ENCODE measurements at places on chromosomes 4 and X. TPM values are rescaled to one million over a fixed set of nuclear protein-coding genes. Genes with fewer than 3 reads are reported as not detected.
A peak's percentile ranks its signal among the peaks of the same experiment; 100 is the strongest.

DNA sequence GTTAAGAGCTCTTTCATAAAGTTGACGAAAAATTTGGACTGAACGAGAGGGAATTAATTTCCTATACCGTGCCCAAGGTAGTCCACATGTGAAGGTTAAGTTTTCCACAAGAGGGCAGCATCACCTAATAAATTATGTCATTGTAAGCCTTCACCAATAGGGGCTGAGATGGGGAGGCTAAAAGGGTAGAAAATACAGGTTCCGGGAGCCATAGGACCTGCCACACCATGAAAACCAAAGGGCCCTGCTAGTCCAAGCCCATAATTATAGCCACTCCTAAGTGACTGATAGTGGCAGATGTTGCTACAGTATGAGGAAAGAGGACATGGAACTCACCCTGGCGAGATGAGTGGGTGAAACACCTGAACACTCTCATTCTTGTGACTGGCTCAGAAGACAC lies 122.2 kb downstream of the SHROOM4 start:
- no peaks in the 10 kb centered on the region for H3K36me3 ChIP-seq
- H3K4me1 ChIP-seq = no peaks in the 10 kb centered on the region
- peak; percentile 35 for DNase-seq
- H3K27ac ChIP-seq = no peak overlapping the region

- H3K36me3 ChIP-seq = no peaks in the 10 kb centered on the region
- no peaks in the 10 kb centered on the region for H3K27me3 ChIP-seq
- DNase-seq = no peak
- H3K27ac ChIP-seq = no peak overlapping the region
- H3K4me3 ChIP-seq = no peak overlapping the region
These were observed 332.7 kb downstream of the MID1IP1 start for GRCh38 chrX:39133971-39134370.

DNA sequence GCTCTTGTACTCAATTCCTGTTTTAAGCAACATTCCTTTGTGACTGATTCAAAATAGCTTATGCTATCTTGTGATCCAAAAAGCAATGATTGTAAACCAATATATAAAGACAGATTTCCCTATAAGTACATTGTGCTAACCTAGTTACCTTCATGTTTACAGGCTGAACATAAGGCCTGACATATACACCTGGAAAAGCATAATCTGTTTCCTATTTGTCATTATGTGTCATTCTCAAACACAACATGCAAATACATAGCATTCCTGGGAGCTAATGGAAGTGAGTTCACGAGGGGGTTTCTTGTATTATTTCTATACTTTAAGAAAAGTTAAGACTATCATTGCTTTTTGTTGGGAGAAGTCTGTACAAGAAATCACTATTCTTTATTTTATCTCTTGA lies 638.1 kb upstream of the AGA start:
- no peak for DNase-seq
- no peaks in the 10 kb centered on the region for H3K27me3 ChIP-seq
- no peaks in the 10 kb centered on the region for H3K36me3 ChIP-seq
- H3K27ac ChIP-seq = no peak overlapping the region
- H3K4me3 ChIP-seq = no peak overlapping the region

- no peak overlapping the region for H3K4me3 ChIP-seq
- H3K27ac ChIP-seq = no peak overlapping the region
- H3K4me1 ChIP-seq = no peaks in the 10 kb centered on the region
These were observed 73.5 kb upstream of the EMCN start for GRCh38 chr4:100591161-100591876.

DNA sequence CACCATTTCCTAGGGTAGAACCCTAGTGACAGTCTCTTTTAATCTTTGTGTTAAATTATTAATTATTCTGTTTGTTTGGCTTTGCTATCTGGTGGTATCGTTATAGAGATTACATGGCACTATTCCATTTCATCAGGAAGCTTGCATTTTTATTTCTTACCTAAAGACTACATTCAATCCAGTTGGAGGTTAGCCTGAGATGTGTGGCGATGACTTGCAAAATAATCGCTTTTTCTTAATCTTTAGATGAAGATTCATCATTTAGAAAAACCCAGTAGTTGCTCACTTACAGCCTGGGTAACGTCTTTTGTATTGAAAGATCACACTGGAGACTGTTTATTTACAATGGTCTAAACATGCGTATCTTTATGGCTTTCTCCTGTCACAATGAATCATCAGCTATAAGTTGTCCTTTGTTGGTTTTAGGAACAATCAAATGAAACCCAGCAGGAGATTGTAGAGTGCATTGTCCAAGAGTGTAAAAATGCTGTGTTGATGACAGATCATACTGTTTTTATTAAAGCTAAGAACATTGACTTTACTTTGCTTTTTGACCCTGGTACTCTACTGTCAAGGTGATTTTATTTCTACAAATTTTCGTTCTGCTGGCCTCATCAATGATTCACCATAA lies 281.7 kb upstream of the PITX2 start:
- no peaks in the 10 kb centered on the region for H3K36me3 ChIP-seq
- H3K27ac ChIP-seq = no peak overlapping the region
- H3K27me3 ChIP-seq = no peaks in the 10 kb centered on the region
- no peak overlapping the region for H3K4me3 ChIP-seq
- no peaks in the 10 kb centered on the region for H3K4me1 ChIP-seq
- DNase-seq = no peak

- H3K36me3 ChIP-seq = no peaks in the 10 kb centered on the region
- H3K4me1 ChIP-seq = no peaks in the 10 kb centered on the region
- DNase-seq = no peak
- H3K4me3 ChIP-seq = no peak overlapping the region
- H3K27me3 ChIP-seq = no peaks in the 10 kb centered on the region
These were observed 34.6 kb upstream of the PRRG1 start for GRCh38 chrX:37314531-37314930.

DNA sequence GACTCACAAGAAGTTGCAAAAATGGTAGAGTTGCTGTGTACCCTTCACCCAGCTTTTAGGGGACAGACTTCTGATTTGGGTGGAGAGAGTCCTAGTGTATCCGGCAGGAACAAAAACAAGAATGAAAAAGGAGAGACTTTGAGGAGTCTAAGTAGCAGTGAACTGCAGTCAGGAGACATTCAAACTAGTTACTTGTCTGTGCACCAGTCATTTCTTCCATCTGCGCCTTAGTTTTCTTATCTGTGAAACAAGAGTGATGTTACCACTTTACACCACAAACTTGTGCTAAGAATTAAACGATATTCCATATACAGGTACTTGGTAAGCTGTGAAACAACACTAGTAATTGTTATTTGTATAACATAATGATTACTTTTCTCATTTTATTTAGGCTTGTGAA lies 47.3 kb downstream of the SH2D1A start:
- DNase-seq = no peak
- peaks cover 10% of the 10 kb centered on the region for H3K4me1 ChIP-seq
- no peak overlapping the region for H3K27ac ChIP-seq
- H3K27me3 ChIP-seq = no peaks in the 10 kb centered on the region
- H3K4me3 ChIP-seq = no peak overlapping the region

DNA sequence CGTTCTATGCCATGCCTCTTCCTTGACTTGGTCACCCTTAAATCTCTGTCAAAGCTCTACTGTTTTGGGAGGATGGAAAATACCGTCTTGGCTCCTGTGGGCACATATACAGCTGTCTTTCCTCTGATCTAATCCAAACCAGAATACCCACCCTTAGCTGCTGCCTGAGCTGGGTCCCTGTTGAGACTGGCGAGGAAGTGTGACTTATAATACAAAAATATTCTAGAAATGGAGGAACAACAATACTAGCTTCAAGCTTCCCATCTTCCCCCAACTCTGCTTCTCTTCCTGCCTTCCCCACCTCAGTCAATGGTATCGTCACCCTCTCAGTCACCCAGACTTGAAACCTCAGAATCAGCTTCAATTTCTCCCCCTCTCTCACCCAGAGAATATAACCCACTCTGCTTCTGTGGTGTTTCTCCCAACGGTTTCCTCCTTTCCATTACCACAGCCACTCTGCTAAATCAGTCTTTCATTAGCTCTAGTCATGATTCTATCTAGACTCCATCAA lies 599 bp upstream of the IL2RG start:
- DNase-seq = no peak
- H3K27me3 ChIP-seq = no peaks in the 10 kb centered on the region
- peaks cover 57% of the 10 kb centered on the region for H3K4me1 ChIP-seq
- peak overlapping the region; percentile 99 for H3K27ac ChIP-seq
- H3K36me3 ChIP-seq = peaks cover 15% of the 10 kb centered on the region

DNA sequence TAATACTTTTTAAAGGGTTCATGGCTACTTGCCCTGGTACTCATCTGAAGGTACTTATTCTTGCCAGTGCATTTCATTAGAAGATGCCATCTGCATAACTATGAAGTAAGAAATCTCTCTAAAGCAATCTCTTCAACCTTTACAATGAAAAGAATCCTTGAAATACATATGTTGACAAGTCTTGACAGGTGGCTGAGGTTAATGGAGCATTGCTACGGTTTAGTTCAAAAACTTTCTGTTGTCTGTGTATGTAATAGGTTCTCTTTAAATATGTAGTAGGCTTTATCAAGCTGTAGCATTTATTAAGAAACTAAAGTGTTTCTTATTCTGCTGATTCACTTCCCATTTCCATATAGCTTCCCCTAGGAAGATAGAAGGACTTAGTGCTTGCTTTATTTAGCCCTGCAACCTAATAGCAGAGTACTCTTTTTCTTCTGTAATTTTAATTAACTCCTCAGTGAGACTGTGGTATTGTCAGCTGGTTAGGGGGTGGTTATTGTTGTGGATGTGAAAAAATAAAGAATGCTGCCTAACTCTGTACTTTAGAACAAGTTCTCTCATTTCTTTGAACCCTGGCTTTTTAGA lies 39.3 kb downstream of the SLAIN2 start:
- no peak overlapping the region for H3K27ac ChIP-seq
- no peak for DNase-seq
- no peaks in the 10 kb centered on the region for H3K27me3 ChIP-seq
- no peak overlapping the region for H3K4me3 ChIP-seq
- no peaks in the 10 kb centered on the region for H3K4me1 ChIP-seq
- peaks cover 59% of the 10 kb centered on the region for H3K36me3 ChIP-seq

DNA sequence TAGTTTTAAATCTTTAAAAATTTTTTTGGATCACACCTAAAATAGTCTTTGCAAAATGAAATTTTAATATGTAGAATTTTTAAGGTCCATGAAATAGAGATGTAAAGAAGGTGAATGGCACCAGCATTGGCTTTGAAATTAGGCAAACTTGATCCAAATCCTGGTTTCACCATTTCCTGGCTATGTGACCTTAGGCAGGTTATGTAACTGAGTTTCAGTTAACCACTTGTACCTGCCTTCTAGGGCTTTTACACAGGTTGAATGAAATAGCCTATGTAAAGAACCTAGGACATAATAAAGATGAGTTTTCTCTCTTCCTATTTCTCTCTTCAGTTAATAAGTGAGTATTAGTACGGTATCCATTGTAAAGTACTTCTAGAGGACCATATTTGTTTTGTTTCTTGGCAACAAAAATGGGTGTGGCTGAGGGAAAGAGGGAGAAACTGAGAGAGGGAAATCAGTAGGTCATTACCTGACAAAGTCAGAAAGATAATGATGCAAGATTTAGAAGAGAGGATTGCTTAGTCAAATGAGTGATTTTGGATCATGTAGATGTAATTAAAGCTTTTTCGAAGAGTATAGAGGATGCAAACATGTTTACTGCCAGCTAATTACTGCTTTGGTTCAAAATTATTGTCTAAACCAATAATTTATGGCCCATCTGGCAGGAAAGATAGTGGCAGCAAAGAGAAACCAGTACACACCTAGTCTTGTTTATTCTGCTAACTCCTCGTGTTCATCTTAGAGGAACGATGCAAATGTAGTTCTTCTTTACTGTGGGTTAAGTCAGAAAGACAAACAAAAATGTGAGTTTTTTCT lies 81.9 kb downstream of the PDLIM5 start:
- H3K27me3 ChIP-seq = no peaks in the 10 kb centered on the region

DNA sequence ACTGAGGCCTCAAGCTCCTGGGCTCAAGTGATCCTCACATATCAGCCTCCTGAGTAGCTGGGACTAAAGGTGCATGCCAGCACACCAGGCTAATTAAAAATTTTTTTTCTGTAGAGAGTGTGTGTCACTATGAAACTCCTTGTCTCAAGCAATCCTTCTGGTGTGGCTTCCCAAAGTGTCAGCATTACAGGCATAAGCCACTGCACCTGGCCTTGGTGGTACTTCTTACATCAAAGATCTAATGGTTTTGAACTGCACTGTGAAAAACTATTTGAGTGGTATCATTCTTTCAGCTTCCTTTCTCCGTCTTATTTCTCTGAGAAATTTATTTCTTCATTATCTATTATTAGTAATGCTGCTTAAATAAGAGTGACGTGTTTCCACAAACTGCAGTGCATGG lies 98.5 kb downstream of the UNC5C start:
- no peaks in the 10 kb centered on the region for H3K27me3 ChIP-seq
- H3K27ac ChIP-seq = no peak overlapping the region

DNA sequence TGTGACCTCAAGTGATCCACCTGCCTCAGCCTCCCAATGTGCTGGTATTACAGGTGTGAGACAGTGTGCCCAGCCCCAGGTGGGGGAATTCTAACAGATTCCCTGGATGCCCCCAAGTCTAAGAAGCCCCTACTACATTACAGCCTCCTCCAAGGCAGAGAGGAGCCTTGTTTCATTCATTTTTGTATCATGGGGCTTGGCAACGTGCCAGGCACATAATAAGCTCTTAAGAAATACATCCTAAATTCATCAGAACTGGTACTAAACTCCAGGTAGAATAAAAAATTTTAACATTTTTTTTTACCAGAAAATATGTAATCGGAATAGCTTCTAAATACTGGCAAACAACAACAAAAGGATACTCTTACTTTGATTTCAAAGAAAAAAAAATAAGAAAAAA lies 127.1 kb downstream of the CHIC2 start:
- DNase-seq = no peak
- H3K36me3 ChIP-seq = no peaks in the 10 kb centered on the region
- no peak overlapping the region for H3K27ac ChIP-seq
- no peak overlapping the region for H3K4me3 ChIP-seq

DNA sequence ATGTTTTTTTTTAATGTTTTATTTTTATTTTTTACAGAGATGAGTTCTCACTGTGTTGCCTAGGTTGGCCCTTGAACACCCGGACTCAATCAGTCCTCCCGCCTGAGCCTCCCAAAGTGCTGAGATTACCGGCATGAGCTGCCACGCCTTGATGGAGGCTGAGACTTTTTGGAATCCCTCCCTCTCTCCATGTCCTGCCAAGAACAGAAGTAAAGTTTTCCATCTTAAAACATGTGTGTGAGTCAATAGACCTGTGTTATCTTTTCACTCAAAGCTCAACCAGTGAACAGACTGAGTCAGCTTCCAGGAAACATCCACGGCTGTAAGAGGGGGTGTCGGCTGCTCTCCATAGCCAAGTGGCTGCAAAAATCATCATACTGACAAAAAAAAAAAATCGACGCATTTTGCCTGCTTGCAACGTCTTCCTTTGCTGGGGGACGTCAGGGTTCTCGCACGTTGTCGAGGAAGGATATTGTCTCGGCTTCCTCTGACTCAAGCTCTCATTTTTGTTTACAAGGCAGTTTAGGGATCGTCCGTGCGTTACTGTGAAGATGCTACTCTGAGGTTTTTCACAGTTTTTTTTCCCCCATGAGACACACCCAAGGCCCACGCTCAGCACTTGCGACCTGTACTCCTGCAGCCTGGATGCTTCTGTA lies 10.0 kb upstream of the ASMTL start:
- H3K27ac ChIP-seq = peak overlapping the region; percentile 70
- H3K4me1 ChIP-seq = peaks cover 37% of the 10 kb centered on the region
- peak overlapping the region; percentile 26 for H3K4me3 ChIP-seq

- H3K4me1 ChIP-seq = no peaks in the 10 kb centered on the region
- no peaks in the 10 kb centered on the region for H3K27me3 ChIP-seq
- DNase-seq = no peak
These were observed 68.1 kb downstream of the HPF1 start for GRCh38 chr4:169689681-169690080.

TET2 gene
- 53.2 TPM for total RNA-seq

AMBN gene
- total RNA-seq = not detected

SSX2B gene
- not detected for total RNA-seq

AMOT gene
- 2.3 TPM for total RNA-seq

GAGE12C gene
- total RNA-seq = not detected

TMPRSS11B gene
- not detected for total RNA-seq

Data from CD4-positive, CD25-positive, alpha-beta regulatory T cell (primary cell).